ENCODE measurements at places on chromosomes 6 and 20. TPM values are rescaled to one million over a fixed set of nuclear protein-coding genes. Genes with fewer than 3 reads are reported as not detected.

- no peaks in the 10 kb centered on the region for H3K27me3 ChIP-seq
- H3K4me1 ChIP-seq = no peaks in the 10 kb centered on the region
- no peaks in the 10 kb centered on the region for H3K36me3 ChIP-seq
- H3K27ac ChIP-seq = no peak overlapping the region
- H3K4me3 ChIP-seq = no peak overlapping the region
- ATAC-seq = no peak
Observed at GRCh38 chr6:43951063-43951755, 176.0 kb downstream of the MRPL14 start.

Gene MEI4
- 0.31 TPM for total RNA-seq

- no peaks in the 10 kb centered on the region for H3K4me1 ChIP-seq
- H3K27ac ChIP-seq = no peak overlapping the region
- no peak for ATAC-seq
- H3K4me3 ChIP-seq = no peak overlapping the region
- H3K36me3 ChIP-seq = peaks cover 26% of the 10 kb centered on the region
Observed at GRCh38 chr20:45010399-45010828, 44.1 kb downstream of the STK4 start.

DNA sequence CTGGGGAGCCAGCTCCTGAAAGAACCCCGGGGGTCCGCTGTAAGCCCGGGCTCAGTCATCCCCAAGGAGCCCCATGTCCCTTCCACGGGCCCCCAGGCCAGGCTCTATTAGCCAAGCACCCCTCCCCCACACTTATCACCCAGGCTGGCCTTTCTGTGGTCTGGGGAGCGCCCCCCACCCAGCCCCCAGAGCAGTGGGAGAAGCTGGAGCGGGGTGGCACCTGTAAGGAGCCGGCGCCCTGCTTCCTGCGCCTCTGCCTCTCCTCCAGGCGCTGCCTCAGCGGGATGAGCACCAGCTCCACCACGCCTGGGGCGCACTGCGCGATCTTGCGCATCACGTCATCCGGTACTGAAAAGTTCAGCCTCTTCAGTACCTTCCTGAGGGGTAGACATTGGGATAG, 2.3 kb downstream of the SPEF1 start:
- H3K4me1 ChIP-seq = peaks cover 55% of the 10 kb centered on the region
- H3K27ac ChIP-seq = no peak overlapping the region
- H3K27me3 ChIP-seq = no peaks in the 10 kb centered on the region
- H3K4me3 ChIP-seq = no peak overlapping the region

DNA sequence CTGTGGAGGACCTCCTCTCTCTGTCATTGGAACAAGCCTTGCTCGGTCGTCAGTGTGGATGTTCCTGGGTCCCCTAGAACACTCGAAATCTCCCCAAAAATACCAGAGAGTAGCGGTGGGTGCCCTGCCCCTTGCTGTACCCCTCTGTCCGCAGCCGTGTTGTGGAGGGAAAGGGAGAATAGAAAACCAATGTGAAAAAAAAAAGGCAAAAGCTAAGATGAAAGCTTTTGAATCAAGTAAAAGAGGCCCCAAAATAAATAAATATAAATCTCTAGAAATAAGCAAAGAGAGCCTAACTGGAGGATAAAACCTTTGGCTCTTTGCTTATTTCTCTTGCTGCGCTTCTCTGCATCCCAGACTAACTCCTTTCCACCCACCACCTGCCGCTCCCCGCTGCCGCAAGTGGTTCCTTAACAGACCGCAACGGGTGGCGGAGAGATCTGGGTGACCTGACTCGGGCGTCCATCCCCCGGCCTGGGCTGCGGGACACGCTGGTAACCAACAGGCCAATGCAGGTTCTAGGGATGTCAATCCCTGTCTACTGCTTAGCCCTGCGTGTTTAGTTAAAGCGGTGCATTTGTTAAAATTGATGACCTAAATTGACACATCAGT, 110.0 kb downstream of the GPX5 start:
- H3K27me3 ChIP-seq = peaks cover 92% of the 10 kb centered on the region
- no peak overlapping the region for H3K27ac ChIP-seq
- H3K36me3 ChIP-seq = no peaks in the 10 kb centered on the region

- H3K27me3 ChIP-seq = no peaks in the 10 kb centered on the region
- ATAC-seq = no peak
- no peaks in the 10 kb centered on the region for H3K4me1 ChIP-seq
- no peak overlapping the region for H3K27ac ChIP-seq
- no peak overlapping the region for H3K4me3 ChIP-seq
Observed at GRCh38 chr20:1758765-1759164, 101.2 kb upstream of the SIRPG start.

- H3K36me3 ChIP-seq = no peaks in the 10 kb centered on the region
- no peaks in the 10 kb centered on the region for H3K27me3 ChIP-seq
- no peak overlapping the region for H3K27ac ChIP-seq
- ATAC-seq = no peak
- no peak overlapping the region for H3K4me3 ChIP-seq
- no peaks in the 10 kb centered on the region for H3K4me1 ChIP-seq
Observed at GRCh38 chr6:118168421-118168820, 261.4 kb downstream of the SLC35F1 start.

DNA sequence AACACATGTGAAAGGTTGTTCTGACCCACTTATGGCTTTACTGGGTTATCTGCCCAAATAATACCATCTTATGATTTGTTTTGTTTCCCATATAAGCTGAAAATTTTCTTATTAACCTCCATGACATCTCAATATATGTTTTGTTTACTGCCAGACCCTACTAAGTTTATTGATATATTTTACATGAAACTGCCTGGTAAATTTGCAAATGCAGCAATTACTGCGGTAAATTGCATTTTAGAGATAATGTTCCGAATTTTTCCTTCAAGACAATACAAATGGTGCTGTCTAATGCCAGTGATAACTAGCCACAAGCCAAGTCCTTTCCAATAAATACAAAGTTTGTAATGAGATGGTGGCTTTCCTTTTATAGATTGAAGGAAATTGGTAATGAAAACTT, 275.9 kb downstream of the SAMD5 start:
- no peaks in the 10 kb centered on the region for H3K4me1 ChIP-seq
- no peak overlapping the region for H3K27ac ChIP-seq
- ATAC-seq = no peak
- H3K36me3 ChIP-seq = no peaks in the 10 kb centered on the region

DNA sequence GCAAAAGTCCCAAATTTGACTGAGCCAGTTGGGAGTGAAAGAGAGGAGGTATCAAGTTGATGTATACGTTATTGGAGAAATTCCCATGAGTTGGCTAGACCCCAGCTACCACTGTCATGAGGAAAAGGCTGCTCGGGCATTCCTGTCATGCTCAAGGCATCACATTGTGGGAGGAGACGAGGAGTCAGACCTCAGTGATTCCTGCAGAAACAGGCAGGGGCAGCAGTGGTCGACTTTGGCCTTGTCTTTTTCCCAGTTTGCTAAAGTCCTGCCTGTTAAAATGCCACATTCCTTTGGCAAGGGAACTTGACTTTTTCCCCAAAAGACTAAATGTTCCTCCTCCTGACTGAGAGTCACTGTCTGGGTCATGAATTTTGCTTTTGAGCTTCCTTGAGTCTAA, 295.5 kb upstream of the HS3ST5 start:
- no peaks in the 10 kb centered on the region for H3K4me1 ChIP-seq
- no peak for ATAC-seq
- no peak overlapping the region for H3K4me3 ChIP-seq
- no peaks in the 10 kb centered on the region for H3K36me3 ChIP-seq
- H3K27ac ChIP-seq = no peak overlapping the region

Gene OR2H1
- total RNA-seq = not detected

- no peak overlapping the region for H3K4me3 ChIP-seq
- H3K4me1 ChIP-seq = no peaks in the 10 kb centered on the region
- no peaks in the 10 kb centered on the region for H3K36me3 ChIP-seq
- no peaks in the 10 kb centered on the region for H3K27me3 ChIP-seq
- no peak overlapping the region for H3K27ac ChIP-seq
Observed at GRCh38 chr6:156113631-156114030, 658.0 kb upstream of the NOX3 start.

- H3K27ac ChIP-seq = peak overlapping the region; percentile 89
- no peaks in the 10 kb centered on the region for H3K36me3 ChIP-seq
- ATAC-seq = no peak
- no peaks in the 10 kb centered on the region for H3K27me3 ChIP-seq
- H3K4me3 ChIP-seq = peak overlapping the region; percentile 87
- no peaks in the 10 kb centered on the region for H3K4me1 ChIP-seq
Observed at GRCh38 chr20:20711413-20711812, 1.0 kb downstream of the RALGAPA2 start.

Gene TLDC2
- 0.27 TPM for total RNA-seq

Gene BMP6
- 5.8 TPM for total RNA-seq
